Fibroblast of villous mesenchyme (primary cell): ENCODE measurements at places on chromosomes 3 and 15. TPM values are rescaled to one million over a fixed set of nuclear protein-coding genes. Genes with fewer than 3 reads are reported as not detected.

GRCh38 chr3:150479370-150479769, 66.9 kb downstream of the SERP1 start:
- DNase-seq: no peak

CP gene
- under 0.01 TPM in 1 of 2 replicates, not detected in the other for total RNA-seq

GRCh38 chr15:65873256-65873655, 4.0 kb downstream of the RAB11A start:
- peak; percentile 52 for DNase-seq

PPP4R2 gene
- 62.2 and 105 TPM in 2 replicates for total RNA-seq

GRCh38 chr3:124033360-124034015, 41.6 kb upstream of the ROPN1 start:
- DNase-seq: no peak

GRCh38 chr3:59401924-59402323, 352.1 kb upstream of the CFAP20DC start:
- no peak for DNase-seq

DNA sequence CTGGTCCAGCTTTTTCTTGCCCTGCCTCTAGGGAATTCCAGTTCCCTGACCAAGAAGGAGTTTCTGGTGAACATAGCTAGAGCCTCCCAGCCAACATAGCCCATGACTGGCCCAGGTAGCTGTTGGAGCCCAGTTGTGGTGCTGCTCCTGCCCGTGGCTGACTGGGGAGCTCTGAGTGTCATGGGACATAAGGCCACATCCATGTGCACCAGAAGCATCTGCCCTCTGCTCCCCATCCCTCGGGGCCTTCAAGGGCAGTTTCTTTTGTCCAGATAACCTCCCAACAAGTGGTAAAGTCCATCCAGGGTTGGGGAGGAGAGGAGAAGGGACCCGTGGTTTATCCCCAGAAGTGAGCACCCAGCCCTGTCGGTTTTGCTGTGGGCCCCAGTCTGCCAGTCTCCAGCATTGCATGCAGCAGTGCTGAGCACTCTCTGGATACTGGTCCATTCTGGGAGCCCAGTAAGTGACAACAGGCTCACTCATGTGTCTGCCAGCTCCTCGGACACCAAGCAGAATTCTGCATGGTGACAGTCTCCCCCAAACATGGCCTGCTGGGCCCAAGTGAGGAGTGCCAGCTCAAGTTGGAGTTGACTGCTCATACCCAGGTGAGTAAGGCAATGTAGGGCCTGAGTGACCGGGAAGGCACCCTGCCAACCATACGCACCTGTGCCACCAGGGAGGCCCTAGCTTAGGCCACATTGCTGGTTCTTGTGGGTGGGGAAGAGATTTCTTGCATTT, 28.8 kb downstream of the ACAA1 start:
- DNase-seq: no peak

DNA sequence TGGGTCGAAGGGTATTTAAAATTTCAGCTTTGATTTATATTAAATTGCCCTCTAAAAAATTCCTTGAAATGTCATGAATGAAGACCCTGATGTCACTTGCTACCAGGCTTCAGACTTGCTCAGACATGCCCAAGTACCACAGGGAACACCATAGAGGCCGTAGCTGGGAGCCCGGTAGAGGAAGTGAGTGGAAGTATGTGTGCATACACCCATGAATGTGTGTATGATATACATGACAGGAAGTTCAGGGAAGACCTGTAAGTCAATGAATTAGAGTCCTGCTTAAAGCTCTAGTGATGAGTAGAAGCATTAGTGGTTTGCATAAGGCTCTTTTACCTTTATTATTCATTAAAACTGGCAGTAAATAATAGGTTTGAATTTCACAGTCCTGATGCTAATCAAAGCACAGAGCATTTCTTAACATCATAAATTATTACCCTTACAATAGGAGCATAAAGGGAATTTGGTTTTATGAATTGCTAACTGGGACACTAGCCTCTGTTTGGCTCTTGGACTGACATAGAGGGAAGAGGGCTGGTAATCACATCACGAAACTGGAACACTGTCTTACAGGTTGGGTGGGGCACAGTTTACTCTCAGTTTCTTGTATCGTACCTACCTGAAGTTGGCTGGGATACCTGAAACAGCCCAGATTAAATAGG, 144.4 kb downstream of the CHST2 start:
- no peak for DNase-seq

GRCh38 chr15:51908316-51908715, 63.3 kb downstream of the LEO1 start:
- peak; percentile 67 for DNase-seq

DNA sequence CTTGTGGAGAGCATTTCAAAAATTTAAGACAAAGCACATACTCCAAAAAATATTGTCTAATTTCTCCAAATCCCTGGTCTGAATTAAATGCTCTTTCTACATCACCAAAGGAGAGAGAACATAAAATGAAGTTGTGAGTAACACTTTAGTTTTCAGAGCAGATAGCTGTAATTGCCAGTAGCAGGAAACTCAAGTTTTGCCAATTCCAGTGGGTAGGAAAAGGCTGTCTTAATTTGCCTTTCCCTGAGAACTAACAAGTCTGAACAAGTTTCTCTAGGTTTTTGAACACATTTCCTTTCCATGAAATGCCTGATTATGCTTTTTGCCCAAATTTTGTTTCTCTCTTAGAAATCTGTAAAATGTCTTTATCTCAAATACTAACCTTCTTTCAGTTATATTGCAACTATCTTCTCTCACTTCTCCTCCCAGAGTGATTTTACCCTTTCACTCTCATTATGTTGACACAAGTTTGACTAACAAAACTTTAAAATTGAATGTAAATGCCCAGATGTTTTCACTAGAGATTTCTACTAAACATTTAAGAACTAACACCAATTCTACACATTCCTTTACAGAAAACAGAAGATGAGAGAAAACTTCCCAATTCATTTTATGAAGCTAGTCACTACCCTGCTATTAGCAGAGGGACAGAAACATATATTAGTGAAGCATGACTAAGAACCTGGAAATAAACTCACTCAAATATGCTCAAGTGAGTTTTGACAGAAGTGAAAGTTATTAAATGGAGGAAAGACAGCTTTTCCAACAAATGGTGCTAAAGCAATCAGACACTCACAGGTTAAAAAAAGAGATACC, 38.4 kb downstream of the RFX7 start:
- no peak for DNase-seq

DNA sequence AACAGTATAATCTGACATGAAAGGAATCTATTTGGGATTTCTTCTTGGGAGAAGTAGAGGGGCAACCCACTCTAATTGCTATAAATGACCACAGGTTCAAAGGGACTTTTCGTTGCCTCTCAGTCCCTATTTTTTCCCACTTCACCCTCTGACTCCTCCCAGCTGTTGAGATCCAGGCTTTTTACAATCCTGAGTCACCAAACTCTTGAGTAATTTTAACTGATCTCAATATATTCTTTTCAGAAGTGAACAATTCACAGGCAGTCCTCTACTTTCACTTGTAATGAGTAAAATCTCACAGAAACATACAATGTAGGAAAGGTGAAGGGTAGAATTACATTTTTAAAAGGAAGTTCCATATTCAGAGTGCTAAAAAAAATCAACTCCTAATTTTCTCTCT, 44.6 kb downstream of the EIF4E3 start:
- peak; percentile 83 for DNase-seq

GRCh38 chr3:105512061-105512460, 145.4 kb downstream of the ALCAM start:
- DNase-seq: no peak

LRRC31 gene
- not detected in 2 replicates for total RNA-seq

DNA sequence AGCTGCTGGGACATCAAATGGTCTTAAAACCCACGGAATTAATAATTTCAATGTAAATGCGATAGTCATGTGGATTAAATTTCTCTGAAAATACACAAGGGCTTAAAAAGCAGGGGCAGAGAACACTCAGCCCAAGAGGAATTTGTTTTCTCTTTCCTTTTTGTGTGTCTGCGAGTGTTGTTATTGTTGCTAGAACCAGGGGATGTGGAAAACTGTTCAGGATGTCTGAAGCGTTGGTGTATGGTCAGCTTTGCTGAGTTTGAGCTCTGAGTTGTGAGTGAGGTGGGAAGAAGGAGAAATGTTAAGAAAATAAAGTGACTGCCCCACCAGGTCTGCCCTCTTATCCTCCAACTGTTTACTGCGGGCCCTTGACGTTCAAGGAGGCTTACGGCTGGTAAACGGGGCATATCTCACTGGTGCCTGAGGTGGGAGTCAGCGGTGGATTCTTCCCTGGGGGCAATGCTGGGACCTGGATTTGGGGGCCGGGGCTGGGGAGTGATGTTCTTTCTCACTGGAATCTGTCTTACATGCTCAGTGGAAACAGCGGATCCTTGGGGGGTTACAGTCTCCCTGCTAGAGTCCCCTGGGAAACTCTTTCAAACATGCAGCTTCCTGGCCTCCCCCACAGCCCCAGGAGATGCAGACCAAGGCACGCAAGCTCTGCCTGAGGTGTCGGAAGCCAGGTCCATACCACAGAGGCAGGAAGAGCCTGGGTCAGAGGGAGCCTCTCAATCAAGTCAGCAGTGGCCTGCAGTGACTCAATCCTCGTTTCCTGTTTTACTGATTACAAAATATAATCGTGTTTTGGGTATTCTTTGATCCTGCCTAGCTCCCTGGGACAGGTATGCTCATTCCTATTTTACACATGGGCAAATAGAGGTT, 41.8 kb downstream of the ITGA11 start:
- DNase-seq: peak; percentile 77

- no peak for DNase-seq
Measured at GRCh38 chr15:38672814-38673670, 108.4 kb upstream of the RASGRP1 start.

SH3GL3 gene
- under 0.01 TPM in 1 of 2 replicates, not detected in the other for total RNA-seq

GRCh38 chr3:149214702-149215101, 6.9 kb downstream of the CP start:
- DNase-seq: no peak

TUSC7 gene
- total RNA-seq: not detected in 2 replicates

DNA sequence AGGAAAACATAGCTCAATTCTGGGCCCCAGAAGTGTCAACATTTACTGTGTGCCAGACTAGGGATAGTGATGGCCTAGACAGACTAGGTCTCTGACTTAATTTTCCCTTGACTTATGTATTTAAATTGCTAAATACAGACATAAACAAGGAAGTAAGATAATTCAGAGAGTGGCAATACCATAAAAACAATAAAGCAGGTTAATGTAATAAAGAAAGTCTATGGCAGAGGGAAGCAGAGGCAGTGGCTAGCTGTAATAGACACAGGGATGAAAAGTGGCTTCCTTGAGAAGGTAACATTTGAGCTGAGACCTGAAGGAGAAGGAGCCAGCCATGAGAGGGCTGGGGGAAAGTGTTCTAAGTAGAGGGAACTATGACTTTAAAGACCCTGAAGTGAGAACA, 95.7 kb downstream of the TNIK start:
- no peak for DNase-seq

- DNase-seq: peak; percentile 62
Measured at GRCh38 chr3:102090721-102091045, 241.4 kb downstream of the NFKBIZ start.

GRCh38 chr3:195036574-195036973, 234.4 kb downstream of the XXYLT1 start:
- DNase-seq: no peak

DNA sequence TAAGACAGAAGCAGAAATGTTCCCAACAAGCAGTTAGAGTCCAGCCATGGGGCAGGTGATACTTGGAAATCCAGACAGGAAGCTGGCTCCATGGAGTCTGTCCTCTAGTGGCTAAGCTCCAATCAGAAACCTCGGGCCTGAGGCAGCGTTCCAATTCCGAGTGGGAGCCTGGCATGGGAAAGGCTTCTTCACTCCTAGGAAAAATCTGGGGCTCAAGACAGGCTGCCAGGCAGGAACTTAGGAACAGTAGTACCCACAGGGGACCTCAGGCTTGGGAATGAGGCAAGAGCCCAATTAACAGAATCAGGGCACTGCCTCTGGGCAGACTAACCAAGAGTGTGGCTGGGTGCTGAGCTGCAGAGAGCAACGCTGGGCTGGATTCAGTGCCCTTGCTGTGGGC, 6.2 kb upstream of the ATP13A4 start:
- no peak for DNase-seq

DNA sequence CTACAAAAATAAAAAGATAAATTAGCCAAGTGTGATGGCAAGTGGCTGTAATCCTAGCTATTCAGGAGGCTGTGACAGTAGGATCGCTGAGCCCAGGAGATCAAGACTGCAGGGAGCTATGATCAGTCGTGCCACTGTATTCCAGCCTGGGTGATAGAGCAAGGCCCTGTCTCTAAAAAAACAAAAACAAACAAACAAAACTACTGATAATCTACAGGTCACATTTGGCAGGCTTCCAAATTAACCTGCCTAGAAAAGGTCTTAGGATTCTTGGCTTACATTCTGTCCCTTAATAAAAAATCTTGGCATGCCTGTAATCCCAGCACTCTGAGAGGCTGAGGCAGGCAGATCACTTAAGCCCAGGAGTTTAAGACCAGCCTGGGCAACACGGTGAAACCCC, 33.4 kb upstream of the SETD2 start:
- DNase-seq: no peak

POPDC2 gene
- 1.3 TPM in 2 replicates for total RNA-seq

GRCh38 chr15:35206060-35206675, 121.1 kb upstream of the NANOGP8 start:
- peak; percentile 5 for DNase-seq

GRCh38 chr15:99010768-99011167, 3.2 kb upstream of the PGPEP1L start:
- no peak for DNase-seq

GRCh38 chr3:46871222-46871621, 6.3 kb upstream of the PTH1R start:
- DNase-seq: peak; percentile 57

- DNase-seq: no peak
Measured at GRCh38 chr3:134466331-134466730, 19.5 kb downstream of the ANAPC13 start.

- DNase-seq: peak; percentile 15
Measured at GRCh38 chr15:98568382-98569017, 79.8 kb upstream of the IGF1R start.

GOLGA8S gene
- total RNA-seq: under 0.01 TPM in 2 replicates

GRCh38 chr3:156551746-156552145, 3.2 kb downstream of the SSR3 start:
- DNase-seq: peak; percentile 69

C2CD4B gene
- total RNA-seq: not detected in 2 replicates

CERS3 gene
- total RNA-seq: not detected in 2 replicates

IFT122 gene
- total RNA-seq: 19.9 and 21.3 TPM in 2 replicates

DNA sequence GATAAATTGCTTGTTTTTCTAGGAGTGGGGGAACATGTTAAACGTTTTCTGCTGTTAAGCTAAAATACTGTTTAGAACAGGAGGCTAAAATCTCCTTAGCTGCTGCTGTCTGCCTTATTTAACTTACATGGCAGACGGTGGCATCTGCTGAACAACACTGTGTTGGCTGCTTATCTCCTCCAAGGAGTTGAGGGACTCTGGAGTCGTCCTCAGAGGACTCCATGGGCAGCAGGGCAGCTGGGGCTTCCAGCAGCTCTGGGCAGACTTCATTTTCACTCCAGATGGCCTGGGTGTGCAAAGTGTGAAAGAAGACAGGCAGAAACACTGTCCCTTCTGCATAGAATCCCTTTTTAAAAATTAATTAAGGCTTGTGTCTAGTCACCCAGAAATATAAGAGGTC, 52.9 kb upstream of the NUDT16 start:
- DNase-seq: no peak

DNA sequence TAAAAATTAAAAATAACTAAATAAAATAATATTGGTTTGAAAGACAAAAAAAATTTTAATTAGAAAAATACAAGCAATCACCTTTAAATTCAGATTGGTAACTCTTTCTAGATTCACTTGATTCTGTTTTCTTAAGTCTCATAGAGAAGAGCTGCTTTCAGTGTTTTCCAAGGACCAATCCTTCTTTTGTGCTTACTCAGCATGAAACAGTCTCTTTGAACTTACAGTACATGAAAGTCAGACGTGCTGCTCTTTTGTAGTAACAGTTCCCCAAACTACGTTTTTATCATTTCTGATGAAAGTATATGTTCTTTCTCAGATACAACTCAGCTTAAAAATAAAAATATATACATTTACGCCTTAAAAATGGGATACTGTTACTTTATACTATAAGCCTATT, 171.9 kb upstream of the CCDC54 start:
- no peak for DNase-seq
